NCI-H1436 (cell line): ENCODE measurements at places on chromosomes 6 and 20.

- no peak for DNase-seq
These were observed 706 bp upstream of the SNX14 start for GRCh38 chr6:85594197-85594930.

DNA sequence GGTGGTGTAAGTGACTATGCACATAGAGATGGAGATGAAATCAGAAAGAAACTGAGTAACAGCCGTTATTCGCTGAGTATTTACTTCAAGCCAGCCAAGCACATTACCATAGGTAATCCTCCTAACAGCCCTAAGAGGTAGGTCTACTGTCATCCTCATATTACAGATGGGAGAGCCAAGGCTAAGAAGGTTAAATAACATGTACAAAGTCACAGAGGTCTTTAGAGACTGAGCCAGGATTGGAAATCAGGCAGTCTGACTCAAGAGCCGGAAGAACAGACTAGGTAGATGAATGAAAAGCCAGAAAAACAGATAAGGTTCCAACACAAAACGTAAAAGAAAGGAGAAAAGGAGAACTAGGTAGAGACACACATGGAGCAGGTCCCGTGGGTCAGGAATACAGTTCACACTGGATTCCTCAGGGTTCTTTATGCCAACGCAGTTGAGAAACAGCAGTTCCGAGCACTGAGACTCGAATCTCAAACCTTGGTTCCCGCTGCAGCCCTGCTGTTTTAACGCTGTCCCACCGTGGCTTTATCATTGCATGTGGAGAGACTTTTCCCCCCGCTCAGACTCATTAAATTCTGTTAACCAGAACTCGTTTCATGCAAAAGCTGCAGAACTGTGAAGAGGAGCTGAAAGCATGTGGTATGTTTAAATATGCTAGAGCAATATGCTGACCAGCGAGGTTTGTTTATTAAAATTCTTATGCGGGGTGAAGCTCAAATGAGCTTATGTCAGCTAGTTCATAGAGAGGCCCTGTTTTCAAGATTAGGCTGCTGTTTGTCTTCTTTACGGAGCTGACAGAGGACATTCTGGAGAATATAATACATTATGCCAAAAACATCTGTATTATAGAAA, 537.9 kb downstream of the CD83 start:
- no peak for DNase-seq

- peak; percentile 18 for DNase-seq
These were observed 31.3 kb upstream of the ZSCAN23 start for GRCh38 chr6:28474441-28475219.

GRCh38 chr20:11826334-11826733, 91.4 kb upstream of the BTBD3 start:
- no peak for DNase-seq

DNA sequence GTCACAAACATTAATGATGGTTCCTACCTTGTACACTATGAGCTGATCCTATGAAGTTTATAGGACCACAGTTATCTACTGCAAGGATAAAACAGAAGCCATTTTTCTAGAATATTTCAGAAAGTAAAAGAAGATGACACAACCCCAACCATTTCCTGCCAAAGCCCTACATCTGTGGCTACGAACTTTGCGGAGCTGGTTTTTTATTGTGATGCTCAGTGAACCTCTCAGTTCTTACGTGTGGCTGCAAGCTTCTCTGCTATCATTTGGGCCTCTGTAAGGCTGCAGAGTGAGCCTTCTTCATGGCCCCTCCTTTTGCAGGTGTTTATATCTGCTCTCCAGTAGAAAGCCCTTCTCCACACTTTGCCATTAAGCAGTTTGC, 17.8 kb upstream of the TAGAP start:
- no peak for DNase-seq

DNA sequence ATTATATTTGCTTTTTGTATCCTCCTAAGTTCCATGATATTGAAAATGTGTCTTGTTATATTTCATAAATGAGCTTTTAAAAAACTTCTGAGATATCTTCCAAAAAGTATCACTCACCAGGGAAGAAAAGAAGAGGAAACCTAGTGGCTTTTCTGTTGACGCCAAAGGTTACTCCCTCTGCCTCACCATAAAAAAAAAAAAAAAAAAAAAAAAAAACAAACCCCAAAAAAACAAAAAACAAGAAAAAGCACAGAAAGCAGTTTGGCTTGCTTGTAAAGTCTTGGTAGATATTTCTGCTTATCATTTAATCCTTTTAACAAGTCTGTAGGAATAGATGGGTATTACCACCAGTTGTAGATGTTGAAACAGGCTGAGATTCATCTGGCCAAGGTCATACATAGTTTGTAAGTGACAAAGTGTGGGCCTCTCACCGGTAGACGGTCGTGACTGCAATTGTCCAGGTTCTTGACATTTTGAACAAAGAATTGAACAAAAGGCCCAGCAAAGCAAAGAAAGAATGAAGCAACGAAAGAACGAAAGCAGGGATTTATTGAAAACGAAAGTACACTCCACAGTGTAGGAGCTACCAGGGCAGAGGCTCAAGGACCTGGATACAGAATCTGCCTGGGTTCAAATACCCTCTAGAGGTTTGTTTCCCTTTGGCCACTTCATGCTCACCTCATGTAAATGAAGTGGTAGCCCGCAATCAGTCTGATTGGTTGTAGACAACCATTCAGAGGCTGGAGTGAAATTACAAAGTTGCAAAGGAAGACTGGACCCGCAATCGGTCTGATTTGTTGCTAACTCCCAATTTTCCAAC, 11.6 kb upstream of the ELOVL5 start:
- no peak for DNase-seq

DNA sequence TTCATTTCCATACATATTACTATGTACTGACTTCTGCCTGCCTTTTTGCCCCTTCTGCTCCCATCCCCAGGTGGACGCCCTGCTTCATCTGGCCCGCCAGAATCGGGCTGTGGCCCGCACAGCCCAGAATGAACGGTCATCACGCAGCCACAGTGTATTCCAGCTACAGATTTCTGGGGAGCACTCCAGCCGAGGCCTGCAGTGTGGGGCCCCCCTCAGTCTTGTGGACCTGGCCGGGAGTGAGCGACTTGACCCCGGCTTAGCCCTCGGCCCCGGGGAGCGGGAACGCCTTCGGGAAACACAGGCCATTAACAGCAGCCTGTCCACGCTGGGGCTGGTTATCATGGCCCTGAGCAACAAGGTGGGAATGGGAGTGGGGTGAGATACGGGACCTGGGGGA, 4.7 kb upstream of the PHF1 start:
- no peak for DNase-seq

- no peak for DNase-seq
These were observed 11.5 kb upstream of the POPDC3 start for GRCh38 chr6:105191351-105191750.

DNA sequence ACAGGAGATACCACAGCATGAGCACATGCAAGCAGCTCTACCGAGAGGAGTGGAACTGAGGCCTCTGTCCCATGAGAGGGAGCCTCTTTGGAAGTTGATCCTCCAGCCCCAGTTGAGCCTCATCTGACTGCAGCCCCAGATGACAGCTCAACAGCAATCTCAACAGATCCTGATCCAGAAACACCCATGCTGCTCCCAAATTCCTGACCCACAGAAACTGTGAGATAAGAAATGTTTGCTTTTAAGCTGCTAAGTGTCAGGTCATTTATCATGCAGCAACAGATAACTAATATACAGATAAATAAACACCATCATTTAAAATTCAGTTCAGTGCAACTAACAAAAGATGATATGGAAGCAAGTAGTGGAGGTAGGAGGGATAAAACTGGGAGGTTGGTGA, 4.8 kb upstream of the ARFGEF2 start:
- DNase-seq: no peak

DNA sequence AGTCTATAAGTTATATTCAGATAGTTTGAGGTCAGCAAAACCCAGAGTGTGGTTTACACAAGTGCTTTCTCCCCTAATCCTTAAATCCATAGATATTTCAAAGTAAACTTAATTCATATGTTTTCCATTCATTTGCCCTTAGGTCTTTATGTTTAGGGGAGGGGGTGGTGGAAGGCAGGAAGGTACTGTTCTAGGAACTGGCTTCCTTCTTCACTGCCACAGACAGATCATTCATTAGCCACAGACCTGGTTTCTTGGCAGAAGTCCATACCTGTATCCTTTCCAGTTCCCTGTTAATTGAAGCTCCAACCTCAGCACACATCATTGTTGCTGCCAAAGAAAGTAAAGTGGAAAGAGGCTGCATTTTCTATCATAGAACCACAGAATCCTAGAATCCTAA, 123.0 kb downstream of the AIG1 start:
- DNase-seq: no peak

GRCh38 chr6:149860834-149861602, 3.1 kb downstream of the LRP11 start:
- no peak for DNase-seq

DNA sequence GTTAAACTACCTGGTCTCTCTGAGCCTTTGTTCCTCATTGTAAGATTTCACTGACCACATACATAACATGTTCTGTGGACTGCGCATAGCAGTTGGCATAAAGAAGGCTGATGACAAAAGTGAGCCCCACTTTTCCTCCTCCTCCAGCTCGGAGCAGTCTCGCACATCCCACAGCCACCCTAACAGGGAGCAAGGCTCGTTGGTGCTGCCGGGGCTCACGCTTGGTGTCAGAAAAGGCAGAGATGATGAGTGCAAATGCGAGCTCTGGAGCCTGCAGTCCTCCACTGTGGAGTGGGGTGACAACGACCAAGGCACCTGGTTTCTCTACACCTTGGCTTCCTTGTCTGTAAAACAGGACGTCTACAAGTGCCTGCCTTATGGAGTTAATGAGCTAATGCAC, 9.7 kb downstream of the TGM3 start:
- DNase-seq: peak; percentile 69

GRCh38 chr6:11412616-11413015, 124.9 kb upstream of the TMEM170B start:
- no peak for DNase-seq

DNA sequence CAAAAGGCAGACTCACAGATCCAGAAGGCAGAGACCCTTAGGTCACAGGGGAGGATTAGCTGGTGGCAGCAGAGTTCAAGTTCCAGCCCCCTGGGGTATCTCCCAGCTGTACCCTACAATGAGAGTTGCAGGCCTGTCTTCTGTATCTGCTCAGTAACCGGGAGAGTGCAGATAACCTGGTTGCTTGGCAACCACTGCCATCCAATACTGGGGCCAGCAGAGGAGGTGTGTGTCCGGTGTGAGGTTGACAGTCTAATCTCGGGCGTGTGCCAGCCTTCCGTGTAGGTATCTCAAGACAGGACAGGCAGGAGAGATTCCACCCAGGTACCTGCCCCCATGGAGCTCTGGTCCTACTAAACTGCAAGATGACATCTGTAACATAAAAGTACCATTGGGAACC, 56.6 kb upstream of the TBC1D7 start:
- no peak for DNase-seq

- no peak for DNase-seq
These were observed 28.1 kb downstream of the SNRNP48 start for GRCh38 chr6:7617801-7618764.
